ENCODE measurements at places on chromosomes 2 and 18.
A peak's percentile ranks its signal among the peaks of the same experiment; 100 is the strongest.

DNA sequence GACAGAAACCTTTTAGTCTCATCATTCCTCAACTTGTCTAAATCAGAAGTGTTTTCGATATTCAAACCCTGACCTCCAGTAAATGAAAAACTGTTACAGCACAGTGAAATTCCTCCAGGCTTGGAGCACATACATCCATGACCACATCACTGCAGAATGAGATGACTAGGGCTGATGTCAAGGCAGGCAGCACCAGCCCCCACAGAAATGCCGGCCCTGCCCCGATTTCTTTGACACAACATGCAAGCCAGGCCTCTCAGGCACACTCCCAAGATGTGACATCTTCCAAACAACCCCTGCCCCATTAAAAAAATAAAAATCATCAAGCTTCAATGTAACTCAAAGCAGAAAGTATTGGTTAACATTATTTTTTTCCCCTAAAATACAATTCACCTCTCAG, 103.3 kb downstream of the CTAGE1 start:
- DNase-seq: peak; percentile 90

- DNase-seq: no peak
Measured at GRCh38 chr2:151282401-151282800, 7.1 kb downstream of the NMI start.

GRCh38 chr18:9993521-9994025, 79.8 kb downstream of the VAPA start:
- no peak for DNase-seq

GRCh38 chr18:11081009-11081532, 68.3 kb downstream of the PIEZO2 start:
- DNase-seq: no peak
